ENCODE measurements at places on chromosomes 6 and 20.
A peak's percentile ranks its signal among the peaks of the same experiment; 100 is the strongest.

GRCh38 chr6:7759320-7759719 is 33.4 kb downstream of the BMP6 start:
- no peak for DNase-seq

- DNase-seq = no peak
Observed at GRCh38 chr6:94559829-94560537, 1017.4 kb upstream of the MANEA start.

DNA sequence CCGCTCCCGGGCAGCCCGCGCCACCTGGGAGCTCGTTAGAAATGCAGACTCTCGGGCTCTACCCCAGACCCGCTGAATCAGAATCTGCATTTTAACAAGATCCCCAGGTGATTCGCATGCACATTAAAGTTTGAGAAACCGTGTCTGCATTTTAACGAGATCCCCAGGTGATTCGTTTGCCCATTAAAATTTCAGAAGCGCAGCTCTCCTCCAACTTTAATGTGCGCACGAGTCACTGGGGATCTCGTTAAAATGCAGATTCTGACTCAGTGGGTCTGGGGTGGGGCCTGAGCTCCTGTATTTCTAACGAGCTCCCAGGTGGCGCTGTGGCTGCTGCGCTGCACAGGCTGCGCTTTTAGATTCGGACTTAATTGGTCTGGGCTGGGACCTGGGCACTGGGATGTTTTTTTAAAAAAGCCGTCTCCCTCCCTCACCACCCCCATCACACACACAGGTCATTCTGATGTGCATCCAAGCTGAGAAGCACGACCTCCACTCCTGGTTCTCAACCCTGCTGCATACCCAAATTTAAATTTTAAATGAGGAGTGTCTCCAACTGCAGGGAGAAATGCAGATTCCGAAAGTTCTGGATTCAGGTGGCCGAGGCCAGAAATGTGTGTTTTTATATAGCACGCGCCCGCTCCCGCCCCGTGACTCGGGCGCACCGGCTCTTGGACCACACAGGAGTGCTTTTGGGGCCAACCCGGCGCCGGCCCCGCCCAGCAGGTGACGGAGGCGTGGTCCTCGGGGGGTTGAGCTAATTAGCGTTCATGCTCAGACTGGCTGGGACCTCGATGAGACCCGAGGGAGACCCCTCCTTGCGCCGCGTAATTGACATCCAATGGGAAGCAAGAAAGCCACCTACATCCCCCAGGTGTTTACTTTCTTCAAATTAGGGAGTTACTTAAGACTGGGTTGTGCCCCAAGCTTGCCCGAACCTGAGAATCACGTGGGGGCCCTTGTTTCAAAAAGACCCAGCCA is 85.8 kb downstream of the ZFP64 start:
- peak; percentile 39 for DNase-seq

GRCh38 chr20:30921286-30922071 is 336.0 kb upstream of the DEFB115 start:
- no peak for DNase-seq

Measured in choroid plexus epithelial cell (primary cell).